NCI-H1417 treated with DMSO at 0.1 percent for 48 hours (cell line): ENCODE measurements at places on chromosomes 2 and 18.

DNA sequence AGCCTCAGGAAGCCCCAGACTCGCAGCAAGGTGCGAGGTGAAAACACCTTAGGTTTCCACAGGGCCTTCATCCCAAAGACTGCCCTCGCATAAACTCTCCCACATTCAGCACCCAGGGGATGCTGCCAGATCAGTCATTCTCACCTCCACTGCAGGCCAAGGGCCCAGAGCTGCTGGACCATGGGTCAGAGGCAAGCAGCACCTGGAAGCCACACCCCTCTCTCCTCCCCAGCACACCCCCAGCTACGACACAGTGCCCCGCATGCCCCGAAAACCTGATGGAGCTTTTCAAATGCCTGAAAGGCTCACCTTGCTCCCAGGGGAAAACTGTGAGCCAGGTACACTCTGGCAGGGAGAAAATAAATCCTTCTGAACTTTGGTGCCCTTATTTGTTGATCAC is 31.9 kb upstream of the LDLRAD4 start:
- DNase-seq: no peak

DNA sequence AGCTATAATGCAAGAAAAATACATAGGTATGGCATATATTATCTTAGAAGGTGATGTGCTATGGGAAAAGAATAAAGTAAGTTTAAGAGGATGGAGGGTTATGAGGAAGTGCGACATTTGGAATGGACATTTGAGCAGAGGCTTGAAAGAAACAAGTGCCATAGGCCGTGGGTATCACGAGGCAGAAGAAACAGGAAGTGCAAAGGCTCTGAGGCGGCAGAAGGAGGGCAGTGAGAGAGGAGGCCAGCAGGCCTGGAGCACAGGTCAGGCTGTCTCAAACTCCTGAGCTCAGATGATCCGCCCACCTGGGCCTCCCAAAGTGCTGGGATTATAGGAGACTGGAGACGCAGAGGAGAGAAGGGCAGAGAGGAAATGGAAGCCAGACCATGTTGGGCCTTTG is 40.7 kb upstream of the EPHA4 start:
- DNase-seq: no peak

DNA sequence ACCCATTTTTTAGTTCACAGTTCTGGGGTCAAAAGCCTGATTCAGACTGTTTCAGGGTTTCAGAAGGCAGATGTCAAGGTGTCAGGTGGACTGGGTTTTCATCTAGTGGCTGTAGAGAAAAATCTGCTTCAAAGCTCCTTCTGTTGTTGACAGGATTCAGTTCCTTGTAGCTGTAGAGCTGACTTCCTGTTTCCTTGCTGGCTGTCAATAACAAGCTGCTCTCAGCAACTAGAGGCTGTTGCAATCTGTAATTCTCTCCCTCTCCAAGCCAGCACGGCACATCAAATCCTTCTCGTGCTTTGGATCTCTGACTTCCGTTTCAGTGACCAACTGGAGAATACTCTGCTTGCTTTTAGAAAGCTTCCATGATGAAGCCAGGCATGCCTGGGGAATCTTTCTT is 179.4 kb downstream of the DOK6 start:
- DNase-seq: no peak

GRCh38 chr18:32189790-32190189 is at the start of gene MEP1B:
Gene MEP1B, plus strand, starts transcription at chr18:32190039. Its CDS starts 32 bp downstream, at chr18:32190071.
- DNase-seq: no peak

GRCh38 chr18:74929110-74929509 is 279.8 kb downstream of the PTGR3 start:
- no peak for DNase-seq

GRCh38 chr18:63511285-63511684 is 30.9 kb upstream of the SERPINB12 start:
- DNase-seq: no peak

GRCh38 chr2:188787021-188787657 is 187.0 kb upstream of the COL3A1 start:
- no peak for DNase-seq

- DNase-seq: no peak
These were observed 42.7 kb upstream of the IL1RL1 start for GRCh38 chr2:102268510-102269199.

DNA sequence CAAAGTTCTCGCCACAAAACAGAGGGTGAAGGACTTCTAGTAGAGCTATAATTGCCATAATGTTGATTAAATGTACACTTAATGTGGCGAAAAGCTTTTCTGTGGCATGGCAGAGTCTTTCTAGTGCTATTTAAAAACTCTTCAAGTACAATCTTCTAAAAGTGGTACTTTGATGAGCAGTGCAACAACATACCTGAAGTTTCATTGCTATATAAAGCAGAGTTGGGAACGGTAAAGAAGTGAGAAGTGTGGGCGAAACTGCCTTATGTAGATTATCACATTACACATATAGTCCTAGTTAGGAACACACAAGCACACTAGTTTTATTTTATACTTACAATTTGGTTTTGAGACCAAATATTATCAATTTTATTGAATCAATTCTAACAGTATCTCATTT is 49.5 kb downstream of the FIGN start:
- DNase-seq: no peak

DNA sequence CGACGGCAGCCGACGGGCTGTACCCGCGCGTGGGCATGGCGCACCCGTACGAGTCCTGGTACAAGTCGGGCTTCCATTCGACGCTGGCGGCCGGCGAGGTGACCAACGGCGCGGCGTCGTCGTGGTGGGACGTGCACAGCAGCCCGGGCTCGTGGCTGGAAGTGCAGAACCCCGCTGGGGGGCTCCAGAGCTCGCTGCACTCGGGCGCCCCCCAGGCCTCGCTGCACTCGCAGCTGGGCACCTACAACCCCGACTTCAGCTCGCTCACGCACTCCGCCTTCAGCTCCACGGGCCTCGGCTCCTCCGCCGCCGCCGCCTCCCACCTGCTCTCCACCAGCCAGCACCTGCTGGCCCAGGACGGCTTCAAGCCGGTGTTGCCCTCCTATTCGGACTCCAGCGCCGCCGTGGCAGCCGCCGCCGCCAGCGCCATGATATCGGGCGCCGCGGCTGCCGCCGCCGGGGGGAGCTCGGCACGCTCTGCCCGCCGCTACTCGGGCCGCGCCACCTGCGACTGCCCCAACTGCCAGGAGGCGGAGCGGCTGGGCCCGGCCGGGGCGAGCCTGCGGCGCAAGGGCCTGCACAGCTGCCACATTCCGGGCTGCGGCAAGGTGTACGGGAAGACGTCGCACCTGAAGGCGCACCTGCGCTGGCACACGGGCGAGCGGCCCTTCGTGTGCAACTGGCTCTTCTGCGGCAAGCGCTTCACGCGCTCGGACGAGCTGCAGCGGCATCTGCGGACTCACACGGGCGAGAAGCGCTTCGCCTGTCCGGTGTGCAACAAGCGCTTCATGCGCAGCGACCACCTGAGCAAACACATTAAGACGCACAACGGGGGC is 2.0 kb downstream of the SP9 start:
- no peak for DNase-seq

DNA sequence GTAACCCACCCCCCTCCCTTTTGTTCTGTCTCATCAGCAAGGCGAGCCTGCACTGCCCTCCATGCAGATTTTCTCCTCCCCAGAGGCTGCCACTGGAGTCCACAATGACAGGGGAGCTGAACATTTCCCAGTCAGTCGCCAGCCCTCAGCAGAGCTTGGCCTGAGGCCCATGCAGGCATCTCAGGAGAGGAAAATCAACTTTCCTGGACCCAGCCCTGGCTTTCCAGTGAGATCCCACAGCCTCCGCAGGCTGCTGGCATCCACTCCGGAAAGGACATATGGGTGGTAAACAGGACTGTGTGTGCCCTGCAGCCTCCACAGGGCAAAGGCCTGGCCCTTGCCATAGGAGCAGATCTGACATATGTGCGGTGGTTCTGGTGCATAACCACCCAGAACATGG is 253.8 kb downstream of the TNS1 start:
- DNase-seq: no peak

DNA sequence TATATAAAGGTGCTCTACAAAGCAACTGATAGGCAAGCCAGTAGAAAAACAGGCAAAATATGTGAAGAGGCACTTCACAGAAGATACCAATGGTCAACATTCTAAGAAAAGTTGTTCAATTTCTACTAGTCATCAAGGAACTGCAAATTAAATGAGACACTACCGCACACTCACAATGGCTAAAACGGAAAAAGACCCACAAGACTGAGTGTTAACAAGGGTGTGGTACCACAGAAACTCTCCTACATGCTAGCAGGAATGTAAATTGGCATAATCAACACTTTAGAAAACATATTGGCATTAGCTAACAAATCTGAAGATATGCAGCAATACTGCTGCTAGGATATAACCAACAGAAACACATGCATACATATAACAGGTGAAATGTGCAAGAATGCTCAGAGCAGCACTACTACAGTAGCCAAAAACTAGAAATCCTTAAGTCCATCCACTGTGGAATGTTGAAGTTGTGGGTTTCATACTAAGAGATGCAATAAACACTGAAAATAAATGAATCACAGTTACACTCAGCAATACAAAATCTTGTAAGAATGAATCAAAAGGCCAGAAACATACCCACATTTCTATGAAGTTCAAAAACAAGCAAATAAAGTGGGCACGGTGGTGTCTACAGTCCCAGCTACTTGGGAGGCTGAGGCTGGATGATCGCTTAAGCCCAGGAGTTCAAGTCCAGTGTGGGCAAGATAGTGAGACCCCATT is 9.2 kb downstream of the RNU4ATAC start:
- DNase-seq: no peak

DNA sequence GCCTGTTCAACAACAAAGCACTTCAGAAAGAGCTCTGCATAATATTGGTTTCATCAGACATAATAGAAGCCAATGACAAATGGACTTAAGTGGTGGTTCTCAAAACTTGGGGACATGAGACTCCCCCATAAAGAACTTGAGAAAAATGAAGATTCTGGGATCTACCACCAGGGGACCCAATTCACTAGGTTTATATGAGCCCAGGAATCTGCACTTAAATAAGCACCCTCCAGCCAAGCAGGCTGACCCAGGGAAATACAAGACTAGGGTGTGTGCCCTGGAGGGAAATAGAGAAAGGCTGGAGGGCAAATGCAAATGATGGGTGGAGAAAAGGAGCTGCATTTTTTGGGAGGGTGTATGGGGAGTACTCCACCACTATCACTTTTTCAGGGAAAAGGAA is 52.5 kb downstream of the SATB2 start:
- no peak for DNase-seq

DNA sequence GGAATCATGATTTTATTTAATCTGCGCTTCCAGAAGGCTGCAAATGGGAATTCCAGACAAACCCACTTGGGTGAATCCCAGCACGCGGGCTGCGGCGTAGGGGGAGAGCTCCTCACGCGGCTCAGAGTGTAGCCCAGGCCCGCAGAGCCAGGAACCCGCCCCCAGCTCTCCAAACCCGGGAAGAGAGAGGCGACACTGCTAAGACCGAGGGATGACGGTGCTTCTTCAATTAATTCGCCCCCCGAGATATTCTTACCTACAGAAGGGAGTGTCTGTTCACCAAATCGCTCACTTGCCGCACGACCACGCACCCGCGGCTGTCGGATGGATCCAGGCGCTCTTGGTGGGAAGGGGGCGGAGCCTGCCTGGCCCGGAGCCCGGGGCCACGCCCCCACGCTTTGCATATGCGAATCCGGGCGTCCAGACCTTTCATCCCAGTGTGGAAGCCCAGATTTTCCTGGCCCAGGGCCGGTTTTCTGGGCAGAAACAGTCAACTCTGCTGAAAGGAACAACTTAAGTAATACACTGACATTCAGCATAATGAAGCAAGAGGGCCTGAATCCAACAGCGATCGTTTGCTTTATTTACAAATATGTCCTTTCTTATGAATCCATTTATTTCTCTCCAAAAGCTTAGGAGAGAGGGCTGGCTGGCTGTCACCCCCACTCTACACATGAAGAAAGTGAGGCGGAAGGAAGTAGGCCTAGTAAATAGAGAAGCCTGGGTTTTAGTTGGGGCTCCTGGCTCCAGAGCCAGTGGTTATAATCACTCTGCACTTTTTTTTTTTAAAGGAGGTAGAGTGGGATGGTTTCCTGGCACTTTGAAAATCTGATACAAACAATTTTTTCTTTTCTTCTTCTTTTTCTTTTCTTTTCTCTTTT is at the start of gene SLC19A3:
TSS of gene SLC19A3 (minus strand) at position 342 of the 881 bp plus-strand sequence. CDS start 15,710 bp downstream, outside the sequence.
- no peak for DNase-seq

DNA sequence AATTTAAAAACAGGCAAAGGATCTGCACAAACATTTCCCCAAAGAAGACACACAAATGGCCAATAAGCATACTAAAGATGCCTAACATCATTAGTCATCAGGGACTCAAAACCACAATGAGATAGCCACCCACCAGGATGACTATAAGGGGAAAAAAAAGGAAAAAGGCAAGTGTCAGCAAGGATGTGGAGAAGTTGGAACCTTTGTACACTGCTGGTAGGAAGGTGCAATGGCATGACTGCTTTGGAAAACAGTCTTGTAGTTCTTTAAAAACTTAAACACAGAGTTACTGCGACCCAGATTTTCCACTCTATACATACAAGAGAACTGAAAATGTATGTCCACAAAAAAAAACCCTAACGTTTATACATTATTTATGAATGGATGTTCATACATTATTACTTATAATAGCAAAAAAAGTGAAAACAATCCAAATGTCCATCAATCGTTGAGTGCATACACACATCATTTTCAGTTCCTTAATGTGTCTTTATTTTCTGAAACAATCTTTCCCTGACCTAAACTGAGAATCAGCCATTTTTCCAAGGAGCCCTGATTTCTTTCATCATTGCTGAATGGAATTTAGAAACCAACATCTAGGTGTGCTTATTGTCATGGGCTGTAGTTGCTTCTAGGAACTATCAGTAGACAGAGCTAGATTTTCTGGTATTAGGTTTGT is 64.7 kb upstream of the TLK1 start:
- no peak for DNase-seq

DNA sequence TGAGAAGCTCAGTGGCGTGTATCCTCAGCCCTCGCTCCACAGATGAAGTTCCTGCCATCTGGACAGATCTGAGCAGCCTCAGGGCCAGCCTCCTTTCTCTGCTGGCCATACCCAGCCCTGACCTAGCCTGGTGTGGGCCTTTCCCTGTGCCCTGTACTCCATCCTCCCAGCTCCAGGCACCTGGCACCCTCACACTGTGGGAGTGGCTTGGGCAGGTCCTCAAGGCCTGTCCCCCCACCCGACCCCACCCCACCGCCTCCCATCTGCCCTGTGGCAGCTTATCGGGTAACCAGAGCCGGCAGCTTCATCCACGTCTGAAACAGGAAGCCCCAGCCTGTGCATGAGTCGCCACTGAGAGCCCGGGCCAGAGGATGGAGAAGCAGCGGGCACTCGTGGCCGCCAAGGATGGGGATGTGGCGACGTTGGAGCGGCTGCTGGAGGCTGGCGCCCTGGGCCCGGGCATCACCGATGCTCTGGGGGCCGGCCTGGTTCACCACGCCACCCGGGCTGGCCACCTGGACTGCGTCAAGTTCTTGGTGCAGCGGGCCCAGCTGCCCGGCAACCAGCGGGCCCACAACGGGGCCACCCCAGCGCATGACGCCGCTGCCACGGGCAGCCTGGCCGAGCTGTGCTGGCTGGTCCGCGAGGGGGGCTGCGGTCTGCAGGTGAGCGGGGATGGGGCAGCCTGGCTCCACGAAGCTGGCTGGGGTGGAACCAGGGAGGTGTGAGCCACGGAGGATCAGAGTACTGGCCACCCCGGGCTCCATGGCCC is at the start of gene ESPNL:
TSS of gene ESPNL (plus strand) at position 292 of the 772 bp plus-strand sequence. CDS start at position 372, 80 bp downstream.
- no peak for DNase-seq

GRCh38 chr2:201262718-201263117 is 2.4 kb downstream of the CASP8 start:
- no peak for DNase-seq

GRCh38 chr2:217338306-217338916 is 478.5 kb upstream of the TNP1 start:
- no peak for DNase-seq

- DNase-seq: no peak
These were observed 456.0 kb upstream of the DCC start for GRCh38 chr18:51884039-51884438.

- DNase-seq: no peak
These were observed 58.0 kb upstream of the ITSN2 start for GRCh38 chr2:24418166-24418841.

GRCh38 chr18:44981121-44981520 is 300.4 kb downstream of the SETBP1 start:
- DNase-seq: no peak
